Heart right ventricle (tissue), 16 donors: ENCODE measurements at places on chromosomes 6 and 20. TPM values are rescaled to one million over a fixed set of nuclear protein-coding genes. Genes with fewer than 3 reads are reported as not detected.

DNA sequence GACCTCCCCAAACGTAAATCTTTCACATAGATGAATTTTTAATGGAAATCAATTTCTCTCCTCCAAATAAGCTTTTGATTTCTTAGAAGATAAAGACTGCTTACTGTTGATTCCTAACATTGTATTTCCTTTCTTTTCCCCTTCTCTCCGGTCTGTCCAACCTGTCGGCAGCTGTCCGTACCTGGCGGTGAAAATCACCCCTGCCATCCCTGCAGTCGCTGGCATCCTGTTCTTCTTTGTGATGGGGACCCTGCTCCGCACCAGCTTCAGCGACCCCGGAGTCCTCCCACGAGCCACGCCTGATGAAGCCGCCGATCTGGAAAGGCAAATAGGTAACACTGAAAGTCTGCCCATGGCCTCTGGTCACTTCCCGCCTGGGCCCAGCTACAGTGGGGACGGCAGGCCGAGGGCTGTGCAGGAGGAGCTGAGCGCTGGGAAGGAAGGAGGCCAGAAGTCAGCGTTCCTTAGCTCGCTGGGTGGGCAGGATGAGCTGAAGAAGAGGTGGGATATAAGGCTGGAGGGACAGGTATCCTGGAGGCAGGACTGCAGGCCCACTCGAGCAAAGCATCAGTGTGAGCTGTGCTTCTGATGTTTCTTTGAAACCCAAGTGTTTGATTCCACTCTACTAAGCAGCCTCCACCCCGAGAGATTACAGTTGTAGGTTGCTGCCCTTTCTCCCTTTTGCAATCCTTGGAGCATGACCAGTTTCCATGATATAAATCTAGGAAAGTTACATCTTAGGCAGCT, 161.6 kb downstream of the ZDHHC14 start:
- DNase-seq: no peak

- no peak for DNase-seq
Measured at GRCh38 chr20:49759266-49759950, 45.7 kb upstream of the B4GALT5 start.

LAMA2 gene
- polyA plus RNA-seq: 31.1 TPM

SLC23A2 gene
- polyA plus RNA-seq: 2.0 TPM

SLPI gene
- polyA plus RNA-seq: 2.6 TPM

RIMS1 gene
- not detected for polyA plus RNA-seq
